ENCODE measurements at places on chromosomes 6 and 20.
A peak's percentile ranks its signal among the peaks of the same experiment; 100 is the strongest.

- DNase-seq = no peak
Observed at GRCh38 chr6:18101271-18101670, 21.2 kb downstream of the NHLRC1 start.

DNA sequence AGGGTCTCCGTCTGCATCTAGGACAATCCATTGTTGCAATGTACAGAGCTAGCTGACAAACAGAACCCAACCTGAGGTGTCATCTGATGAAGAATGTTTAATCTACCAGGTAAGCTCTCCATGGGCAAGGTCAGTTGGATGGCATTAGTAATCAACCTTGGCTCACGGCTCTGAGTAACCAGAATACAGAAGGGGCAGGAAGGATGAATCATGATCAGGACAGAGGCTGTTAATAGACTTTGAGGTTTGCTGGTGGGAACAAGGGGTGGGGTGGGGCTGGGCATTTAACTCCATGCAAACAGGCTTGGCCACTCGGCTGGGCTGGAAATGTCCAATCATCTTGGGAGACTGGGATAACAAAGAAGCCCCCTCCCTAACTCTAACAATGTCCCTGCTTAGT lies 77.1 kb upstream of the MRPS10 start:
- no peak for DNase-seq

DNA sequence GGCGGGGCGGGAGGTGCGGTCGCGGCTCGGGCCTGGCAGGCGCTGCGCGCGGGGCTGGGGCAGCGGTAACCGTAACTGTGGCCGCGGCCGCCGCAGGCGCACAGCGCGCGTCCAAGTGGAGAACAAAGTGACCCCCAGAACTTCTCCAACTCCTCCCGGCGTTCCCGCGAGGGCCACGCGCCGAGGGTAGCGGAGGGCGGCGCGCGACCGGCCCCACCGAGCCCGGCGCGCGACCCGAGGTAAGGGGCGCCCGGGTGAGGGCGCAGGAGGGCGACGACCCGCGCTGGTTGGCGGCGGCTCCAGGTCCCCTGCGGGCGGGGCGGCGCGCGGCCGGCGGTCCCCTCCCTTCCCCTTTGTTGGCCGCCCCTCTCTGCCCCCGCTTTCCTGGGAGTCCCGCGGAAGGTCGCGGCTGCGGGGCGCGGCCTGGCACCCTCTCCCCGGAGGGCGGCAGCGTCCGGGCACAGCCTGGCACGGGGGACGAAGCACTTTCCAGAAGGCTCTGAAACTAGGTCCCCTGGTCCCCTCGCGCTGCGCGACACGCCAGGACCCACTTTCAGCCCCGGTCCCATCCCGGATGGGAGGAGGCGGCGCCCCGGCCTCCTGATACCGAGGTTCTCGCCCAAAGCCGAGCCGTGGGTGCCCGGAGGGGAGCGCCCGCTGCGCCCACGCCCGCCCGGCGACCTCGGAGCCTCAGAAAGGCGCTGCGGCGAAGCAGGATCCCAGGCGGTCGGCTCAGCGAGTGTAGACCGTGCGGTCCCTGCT lies at the start of gene TIAM2:
Gene TIAM2, plus strand, starts transcription at position 62 of the 762 bp plus-strand sequence. CDS start 133,909 bp downstream, outside the sequence.
- DNase-seq = no peak

GRCh38 chr20:58131551-58132142 lies 96.8 kb downstream of the ANKRD60 start:
- no peak for DNase-seq

DNA sequence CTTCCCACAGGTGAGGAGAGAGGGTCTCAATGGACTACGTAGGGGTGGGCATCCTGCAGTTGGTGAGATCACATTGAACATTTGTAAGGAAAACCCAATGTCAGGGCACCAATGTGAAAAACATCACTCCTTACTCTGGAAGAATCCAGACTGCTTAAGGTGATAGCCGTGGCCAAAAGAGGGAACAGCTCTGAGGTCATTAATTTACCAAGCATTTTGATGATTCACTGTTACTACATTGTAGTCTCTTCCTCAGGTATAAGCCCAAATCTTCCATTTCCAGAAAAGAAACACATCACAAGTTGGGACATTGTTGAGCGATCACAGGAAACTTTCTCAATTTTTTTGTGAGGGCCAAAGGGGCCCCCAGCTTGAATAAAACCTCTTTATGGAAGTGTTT lies 61.1 kb upstream of the SPTLC3 start:
- DNase-seq = no peak

DNA sequence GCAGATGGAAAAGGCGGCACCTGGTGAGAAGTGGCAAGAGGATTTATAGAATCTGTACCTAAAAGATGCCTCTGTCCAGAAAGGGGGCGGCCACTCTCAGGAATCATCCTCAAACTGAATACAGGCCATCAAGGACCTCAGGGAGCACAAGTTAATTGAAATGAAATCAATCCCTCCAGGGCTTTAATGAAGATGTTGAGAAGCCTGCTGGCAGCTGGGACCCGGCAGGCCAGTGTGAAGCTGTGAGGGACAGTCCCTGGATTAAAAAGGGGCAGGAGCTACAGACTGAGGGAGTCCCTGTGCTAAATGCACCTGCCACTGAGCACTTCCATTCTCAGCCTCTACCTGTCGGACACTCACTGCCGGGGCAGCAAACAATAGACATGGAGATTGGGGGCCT lies 107.7 kb upstream of the GGTLC1 start:
- peak; percentile 76 for DNase-seq

- peak; percentile 88 for DNase-seq
Observed at GRCh38 chr20:20454850-20455627, 87.1 kb downstream of the INSM1 start.

DNA sequence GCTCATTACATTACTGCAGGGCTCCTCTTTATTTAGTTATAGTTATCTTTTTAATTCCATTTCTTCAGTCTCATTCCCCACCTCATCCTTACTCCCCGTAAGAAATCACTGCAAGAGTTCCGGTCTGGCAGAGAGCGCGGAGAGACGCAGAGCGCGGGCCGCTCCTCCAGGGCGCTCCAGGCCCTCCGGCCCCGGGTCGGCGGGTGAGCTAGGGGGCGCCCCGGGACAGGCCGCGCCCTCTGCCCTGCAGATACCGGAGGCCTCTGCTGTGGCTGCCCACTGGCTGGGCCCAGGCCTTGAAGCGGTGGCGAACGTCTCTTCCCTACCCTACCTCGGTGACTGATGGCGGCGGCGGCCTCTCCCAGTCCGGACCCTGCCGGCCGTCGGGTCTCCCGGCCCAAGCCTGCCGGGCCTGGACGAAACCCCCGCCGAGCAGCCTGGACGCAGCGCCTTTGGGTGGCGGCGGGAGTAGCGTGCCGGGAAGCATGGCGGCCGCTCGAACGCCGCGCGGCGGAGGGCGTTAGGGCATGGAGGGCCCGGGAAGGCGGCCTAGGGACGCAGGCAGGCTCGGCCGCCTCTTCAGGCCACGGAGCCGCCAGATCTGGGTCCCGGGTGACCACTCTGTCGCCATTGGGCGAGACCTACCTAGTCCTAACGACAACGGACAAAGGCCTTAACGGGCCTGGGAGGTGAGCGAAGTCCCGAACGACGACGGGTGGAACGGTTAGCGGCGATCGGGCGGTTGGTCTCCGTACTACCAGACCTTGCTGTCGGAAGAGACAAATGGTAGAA lies 16.4 kb upstream of the HMGN4 start:
- DNase-seq = no peak

DNA sequence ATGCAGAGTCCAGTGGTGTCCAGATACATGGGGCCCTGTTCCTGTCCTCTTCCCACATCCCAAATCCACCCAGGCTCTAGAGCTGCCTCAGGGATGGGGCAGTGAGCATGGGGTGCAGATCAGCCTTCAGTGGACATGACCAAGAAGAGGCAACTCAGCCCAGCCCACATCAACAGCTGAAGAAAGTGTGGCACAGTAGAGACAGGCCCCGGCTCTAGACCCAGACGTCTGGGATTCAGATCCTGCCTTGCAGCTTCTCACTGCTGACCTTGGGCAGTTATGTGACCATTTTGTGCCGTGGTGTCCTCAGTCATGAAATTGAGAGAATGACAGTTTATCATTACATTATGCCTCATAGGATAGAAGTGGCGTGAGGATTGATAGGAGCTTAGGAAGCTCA lies 54.6 kb upstream of the CST7 start:
- DNase-seq = no peak

GRCh38 chr20:40435146-40435895 lies 253.7 kb downstream of the MAFB start:
- no peak for DNase-seq

DNA sequence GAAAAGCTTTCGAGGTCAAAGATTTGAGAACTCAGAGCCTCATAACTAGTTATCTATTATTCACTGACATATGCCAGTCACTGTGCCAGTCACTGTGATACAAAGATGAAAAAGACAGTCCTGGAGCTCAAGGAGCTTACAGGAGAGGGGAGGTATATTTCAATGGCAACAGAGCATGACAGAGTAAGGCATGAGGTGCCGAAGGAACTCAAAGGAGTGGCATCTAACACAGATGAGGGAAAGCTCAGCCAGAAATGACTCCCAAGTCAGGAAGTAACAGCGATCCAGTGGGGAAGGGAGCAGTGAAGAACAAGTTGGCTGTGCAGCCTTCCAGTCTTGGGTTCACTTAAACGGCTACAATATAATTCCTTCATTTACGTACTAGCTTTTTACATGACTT lies 46.6 kb downstream of the DTNBP1 start:
- no peak for DNase-seq

DNA sequence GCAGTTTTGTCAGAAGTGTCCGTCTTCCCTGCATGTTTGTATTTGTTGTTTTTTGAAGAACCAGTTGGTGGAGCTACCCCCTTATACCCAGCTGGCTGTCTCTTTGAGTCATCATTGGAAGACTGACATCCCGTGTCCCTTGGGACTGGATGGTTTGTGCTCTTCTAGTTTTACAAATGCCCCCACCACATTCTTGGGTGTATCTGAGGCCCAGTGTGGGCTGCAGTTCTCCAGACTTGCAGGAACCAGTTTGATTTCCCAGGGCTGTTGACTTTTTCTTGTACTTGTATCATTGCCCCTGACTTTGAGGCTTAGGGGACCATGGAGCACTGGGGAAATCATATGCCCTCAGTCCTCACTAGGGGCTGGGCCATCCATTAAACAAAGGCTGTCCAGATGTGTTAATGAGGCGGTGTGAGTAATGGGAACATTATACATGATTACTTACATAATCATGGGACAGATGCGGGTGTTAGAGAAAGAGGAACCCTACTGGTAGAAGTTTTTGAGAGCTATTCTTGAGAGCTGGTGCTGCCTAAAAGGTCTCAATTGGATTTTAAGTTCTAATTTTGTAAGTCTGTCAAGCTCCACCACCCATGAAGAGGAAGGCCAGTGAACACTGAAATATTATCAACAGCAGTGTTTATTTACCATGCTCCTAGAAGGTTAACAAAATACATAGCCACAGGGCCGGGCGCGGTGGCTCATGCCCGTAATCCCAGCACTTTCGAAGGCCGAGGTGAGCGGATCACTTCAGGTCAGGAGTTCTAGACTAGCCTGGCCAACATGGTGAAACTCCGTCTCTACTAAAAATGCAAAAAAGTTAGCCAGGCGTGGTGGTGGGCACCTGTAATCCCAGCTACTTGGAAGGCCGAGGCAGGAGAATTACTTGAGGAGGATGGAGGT lies 8.5 kb downstream of the JARID2 start:
- no peak for DNase-seq

DNA sequence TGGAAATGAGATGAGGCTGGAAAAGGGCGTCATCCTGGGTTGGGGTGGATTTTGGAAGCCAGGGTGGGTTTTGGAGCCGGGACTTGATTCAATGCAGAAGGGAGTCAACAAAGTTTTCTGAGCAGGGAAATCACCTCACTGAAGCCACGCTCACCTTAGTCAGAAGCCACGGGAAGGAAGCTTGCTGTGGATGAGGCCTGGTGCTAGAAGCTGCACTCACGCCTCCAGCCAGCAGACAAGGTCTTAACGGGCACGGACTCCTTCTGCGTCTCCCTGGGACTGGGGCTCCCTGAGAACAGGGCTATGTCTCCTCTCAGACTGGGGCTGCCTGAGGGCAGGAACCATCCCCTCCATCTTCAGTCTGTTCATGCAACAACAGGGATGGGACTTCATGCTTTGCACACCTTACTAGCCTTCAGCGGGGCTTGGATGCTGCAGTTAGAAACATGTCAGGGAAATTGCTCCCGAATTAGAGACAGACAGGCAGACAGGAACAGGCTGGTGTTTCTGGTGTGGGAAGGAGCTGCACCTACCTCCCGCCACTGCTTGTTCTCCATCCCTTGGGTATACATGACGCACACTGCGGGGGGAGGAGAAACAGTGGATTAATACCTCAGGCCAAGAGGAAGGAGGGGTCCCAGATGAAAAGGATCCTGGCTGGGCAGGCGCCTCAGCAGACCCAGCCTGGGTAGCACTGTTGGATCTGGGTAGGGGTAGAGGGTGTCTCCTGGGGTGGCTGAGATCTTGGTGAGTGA lies 17.5 kb downstream of the CPNE5 start:
- no peak for DNase-seq

DNA sequence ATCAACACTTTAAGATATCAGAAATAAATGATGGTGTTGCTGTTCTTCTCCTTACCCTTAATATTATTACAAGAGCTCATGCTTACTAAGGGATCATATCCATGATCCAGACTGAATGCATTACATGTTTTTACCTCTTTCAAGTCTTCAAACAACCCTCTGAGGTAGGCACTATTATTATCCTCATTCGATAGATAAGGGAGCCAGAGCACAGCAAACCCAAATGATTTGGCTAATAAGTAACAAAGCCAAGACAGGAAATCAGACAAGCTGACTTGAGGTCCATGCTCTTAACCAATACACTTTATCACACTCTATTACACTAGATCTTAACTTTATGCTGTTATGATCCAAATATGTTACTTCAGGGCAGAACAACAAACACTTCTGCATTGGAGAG lies 145.9 kb downstream of the RALGAPA2 start:
- no peak for DNase-seq

DNA sequence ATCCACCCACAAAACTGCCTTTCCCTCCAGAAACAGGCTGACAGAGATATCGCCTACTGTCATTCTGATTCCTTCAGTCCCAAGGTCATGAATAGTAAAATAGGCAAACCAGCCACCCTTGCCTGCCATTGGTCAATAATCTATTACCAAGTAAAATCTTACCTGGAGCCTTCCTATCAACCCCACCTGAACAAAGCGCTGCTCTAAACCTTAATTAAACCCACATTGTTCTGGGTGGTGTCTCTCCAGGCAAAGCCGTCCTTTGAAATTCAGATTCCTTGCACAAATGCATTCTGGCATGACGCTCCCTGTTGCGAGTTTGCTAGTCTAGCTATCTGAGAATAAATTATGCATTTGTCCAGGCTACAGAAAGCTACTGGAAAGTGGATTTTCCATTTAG lies 291.6 kb upstream of the ECI2 start:
- DNase-seq = no peak

- no peak for DNase-seq
Observed at GRCh38 chr20:63310265-63310991, 17.4 kb downstream of the COL20A1 start.

DNA sequence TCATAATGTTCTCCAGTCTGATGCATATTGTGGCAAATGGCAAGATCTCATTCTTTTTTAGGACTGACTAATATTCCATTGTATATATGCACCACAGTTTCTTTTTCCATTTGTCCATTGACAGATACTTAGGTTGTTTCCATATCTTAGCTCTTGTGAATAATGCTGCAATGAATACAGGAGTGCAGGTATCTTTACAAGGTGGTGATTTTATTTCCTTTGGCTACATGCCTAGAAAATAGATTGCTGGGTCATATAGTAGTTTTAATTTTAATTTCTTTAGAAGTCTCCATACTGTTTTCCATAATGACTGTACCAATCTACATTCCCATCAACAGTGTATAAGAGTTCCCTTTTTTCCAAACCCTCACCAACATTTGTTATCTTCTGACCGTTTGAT lies 97.5 kb downstream of the TRMT11 start:
- DNase-seq = no peak
